Jurkat, Clone E6-1 (cell line): ENCODE measurements at places on chromosomes 13 and 19.

GRCh38 chr13:59877933-59878332 is 285.8 kb downstream of the DIAPH3 start:
- no peak for DNase-seq

- DNase-seq: no peak
Observed at GRCh38 chr13:51557875-51558612, 26.2 kb upstream of the WDFY2 start.

GRCh38 chr13:107882708-107883560 is 332.4 kb downstream of the LIG4 start:
- DNase-seq: no peak

DNA sequence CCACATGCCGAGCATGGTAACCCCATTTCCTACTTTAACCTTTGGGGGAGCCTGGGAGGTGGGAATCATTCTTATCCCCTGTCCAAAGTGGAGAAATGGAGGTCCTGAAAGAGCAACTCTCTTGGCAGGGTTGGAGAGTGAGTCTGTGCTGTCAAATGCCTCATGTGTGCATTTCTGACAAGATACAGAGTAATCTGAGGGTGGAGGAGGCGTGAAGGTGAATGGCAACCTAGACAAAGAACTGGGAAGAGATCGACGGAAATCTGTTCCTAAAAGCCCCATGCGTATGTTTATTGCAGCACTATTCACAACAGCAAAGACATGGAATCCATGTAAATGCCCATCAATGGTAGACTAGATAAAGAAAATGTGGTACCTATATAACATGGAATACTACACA is 63.8 kb upstream of the USP29 start:
- DNase-seq: no peak

- DNase-seq: no peak
Observed at GRCh38 chr19:45076029-45076850, at the start of gene ZNF296. ZNF296 (minus strand) TSS chr19:45076478; CDS start chr19:45076373, 105 bp downstream.
